Heart left ventricle (tissue), 16 donors: ENCODE measurements at places on chromosomes 1 and 21. TPM values are rescaled to one million over a fixed set of nuclear protein-coding genes. Genes with fewer than 3 reads are reported as not detected.

DNA sequence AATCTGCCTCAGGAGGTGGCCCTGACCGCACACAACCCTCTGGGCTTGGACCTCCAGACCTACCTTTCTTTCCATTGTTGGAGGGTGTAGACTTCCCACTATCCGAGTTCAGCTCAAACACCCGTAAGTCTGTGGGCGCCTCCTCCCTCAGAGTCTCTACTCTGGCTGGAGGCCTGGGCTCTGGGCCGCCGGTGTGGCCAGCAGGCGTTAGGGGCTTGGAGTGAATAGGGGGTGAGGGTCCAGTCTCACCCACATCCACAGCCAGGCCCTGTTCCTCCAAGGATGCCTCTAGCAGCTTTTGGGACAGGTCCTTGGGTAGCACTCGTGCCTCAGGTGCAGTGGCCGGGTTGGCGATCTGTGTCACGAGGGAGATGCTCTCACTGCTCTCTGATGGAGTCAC lies 13.9 kb downstream of the TSSK3 start:
- no peak overlapping the region for H3K27ac ChIP-seq
- H3K4me1 ChIP-seq: no peaks in the 10 kb centered on the region
- H3K27me3 ChIP-seq: no peaks in the 10 kb centered on the region
- DNase-seq: no peak

DNA sequence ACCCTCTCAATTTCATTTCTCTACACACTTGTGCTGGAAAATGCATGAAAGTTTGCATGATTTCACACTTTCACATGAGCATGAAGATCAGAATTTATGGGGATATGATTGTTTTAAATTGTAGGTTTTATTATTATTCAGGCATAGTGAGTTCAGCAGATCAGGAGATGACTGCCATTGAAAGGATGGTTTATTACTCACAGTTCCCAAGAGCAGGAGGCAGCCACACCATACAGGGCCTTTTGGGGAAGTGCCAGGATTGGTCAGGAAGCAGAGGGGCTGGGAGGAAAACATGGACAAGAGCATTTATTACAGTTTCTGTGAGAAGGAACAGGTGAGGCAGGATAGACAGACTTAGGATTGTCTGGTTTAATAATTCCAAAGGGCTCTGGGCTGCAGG lies 114.6 kb upstream of the KCNJ15 start:
- H3K27ac ChIP-seq: no peak overlapping the region
- no peaks in the 10 kb centered on the region for H3K27me3 ChIP-seq
- no peaks in the 10 kb centered on the region for H3K36me3 ChIP-seq
- no peak for DNase-seq
- H3K4me1 ChIP-seq: no peaks in the 10 kb centered on the region

DNA sequence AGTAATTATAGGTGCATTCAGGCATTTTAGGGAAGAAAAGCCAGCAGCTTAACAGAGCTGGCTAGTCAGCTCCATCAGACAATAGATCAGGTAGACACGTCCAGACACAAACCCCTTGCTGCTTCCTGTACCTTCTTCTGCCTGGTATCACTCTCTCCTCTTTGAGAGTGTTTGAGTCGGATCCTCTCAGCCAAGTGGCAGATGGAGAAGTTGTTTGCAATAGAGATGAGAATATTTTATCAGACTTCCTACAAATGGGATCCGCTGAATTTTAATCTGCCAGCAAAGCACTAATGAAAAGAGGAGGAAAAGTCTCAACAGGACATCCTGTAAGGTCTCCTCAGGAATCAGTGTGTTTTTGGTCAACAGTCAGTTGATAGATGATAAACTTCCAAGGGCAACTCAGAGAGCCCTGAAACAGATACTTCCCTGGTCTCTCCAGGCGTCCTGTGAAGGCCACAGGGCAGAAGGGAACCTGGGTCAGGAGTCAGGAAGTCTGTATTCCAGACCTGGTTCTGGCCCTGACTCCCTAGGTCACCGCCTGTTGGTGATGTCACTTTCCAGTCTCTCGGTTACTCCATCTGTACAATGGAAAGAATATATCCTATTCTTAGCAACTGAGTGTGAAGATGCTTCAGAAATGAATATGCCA lies 62.1 kb upstream of the PROX1 start:
- no peaks in the 10 kb centered on the region for H3K27me3 ChIP-seq
- H3K4me3 ChIP-seq: no peak overlapping the region
- H3K36me3 ChIP-seq: no peaks in the 10 kb centered on the region
- no peak for DNase-seq
- H3K27ac ChIP-seq: no peak overlapping the region

GRCh38 chr1:73862355-73862754 lies 335.6 kb downstream of the LRRIQ3 start:
- DNase-seq: no peak
- no peak overlapping the region for H3K27ac ChIP-seq
- no peaks in the 10 kb centered on the region for H3K4me1 ChIP-seq
- H3K27me3 ChIP-seq: no peaks in the 10 kb centered on the region

VAV3 gene
- 0.57 TPM for polyA plus RNA-seq

HSD11B1 gene
- 1.2 TPM for polyA plus RNA-seq

DNA sequence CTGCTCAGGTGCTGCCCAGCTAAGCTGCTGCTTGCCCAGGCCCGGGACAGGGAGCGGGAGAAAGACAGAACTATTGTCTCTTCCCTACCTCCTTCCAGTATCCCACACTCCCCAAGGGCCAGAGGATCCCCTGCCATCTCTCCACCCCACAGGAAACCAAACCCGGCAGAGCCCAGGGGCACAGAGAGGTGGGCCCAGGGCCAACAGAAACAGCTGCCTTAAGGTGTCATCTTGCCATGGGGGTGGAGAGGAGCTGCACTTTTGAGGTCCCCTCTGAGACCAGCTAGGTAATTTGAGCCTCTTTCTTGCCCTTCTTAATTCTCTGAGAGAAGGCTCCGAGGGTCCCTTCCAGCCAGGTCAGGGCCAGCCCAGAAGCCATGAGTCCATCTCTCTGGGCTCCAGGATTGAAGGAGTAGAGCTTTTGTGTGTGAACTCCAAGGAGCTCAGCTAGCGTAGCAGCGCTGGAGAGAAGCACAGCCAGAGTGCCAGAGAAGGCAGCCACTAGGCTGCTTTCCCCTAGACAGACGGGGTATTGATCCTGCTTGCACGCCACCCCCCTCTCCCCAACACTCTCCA lies 9.7 kb upstream of the GPR61 start:
- H3K4me1 ChIP-seq: no peaks in the 10 kb centered on the region
- DNase-seq: no peak
- no peak overlapping the region for H3K4me3 ChIP-seq
- H3K27ac ChIP-seq: no peak overlapping the region

HLX gene
- 3.7 TPM for polyA plus RNA-seq

DNA sequence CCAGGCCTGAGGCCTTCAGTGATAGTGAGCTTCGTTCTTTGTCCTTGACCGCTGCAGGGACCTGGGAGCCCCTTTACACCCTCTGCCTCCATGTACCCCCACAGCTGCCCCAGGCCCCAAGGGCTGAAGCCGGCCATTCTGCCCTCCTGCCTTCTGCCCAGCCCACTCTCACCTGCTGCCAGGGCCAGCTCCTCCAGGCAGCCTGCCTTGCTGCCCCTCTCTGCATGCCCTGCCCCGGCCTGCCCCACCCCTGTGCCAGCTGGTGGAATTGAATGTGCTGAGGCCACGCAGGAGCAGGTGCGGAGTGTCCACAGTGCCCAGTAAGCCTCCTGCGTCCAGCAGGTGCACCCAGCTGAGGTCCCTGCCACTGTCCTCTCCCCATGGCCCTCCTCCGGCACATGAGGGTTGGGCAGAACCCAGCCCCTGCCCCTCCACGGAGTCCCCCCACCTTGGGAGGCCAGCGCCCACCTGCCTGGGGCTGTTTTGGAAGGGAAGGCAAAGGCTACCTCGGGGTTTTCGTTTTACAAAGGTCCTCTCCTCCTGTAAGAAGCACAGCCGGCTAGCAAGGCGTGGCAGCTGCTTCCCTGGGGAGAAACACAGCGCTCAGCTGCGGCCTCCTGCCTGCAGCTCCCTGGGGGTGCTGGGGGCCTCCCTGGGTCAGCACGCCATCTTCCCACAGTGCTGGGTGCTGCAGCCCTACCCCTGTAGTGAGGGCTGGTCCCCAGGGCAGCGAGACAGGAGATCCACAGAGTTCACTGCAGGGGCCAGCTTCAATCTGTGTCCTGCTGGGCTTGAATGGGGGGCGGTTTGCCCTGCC lies 21.0 kb downstream of the MMEL1 start:
- H3K4me3 ChIP-seq: no peak overlapping the region
- peaks cover 4% of the 10 kb centered on the region for H3K4me1 ChIP-seq
- no peak for DNase-seq
- no peaks in the 10 kb centered on the region for H3K36me3 ChIP-seq

DNA sequence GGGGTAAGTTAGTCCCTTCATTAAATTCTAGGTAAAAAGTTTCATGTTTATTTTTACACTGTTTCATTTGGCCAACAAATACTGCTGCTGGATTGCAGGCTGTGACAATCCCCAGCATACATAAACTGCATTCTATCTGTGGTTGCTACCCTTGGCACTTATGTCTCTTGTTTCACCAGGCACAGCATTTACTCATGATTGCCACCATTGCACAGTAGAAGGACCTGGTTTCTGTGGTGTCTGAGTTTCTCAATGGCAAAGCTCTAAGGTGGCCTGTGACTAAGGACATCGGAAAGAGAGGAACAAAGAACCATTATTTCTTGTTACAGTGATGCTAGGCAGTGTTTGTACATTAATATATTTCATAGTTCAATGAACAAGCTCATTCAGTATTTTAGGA lies 878.4 kb upstream of the NEGR1 start:
- H3K36me3 ChIP-seq: no peaks in the 10 kb centered on the region
- H3K4me1 ChIP-seq: no peaks in the 10 kb centered on the region
- no peak overlapping the region for H3K27ac ChIP-seq
- no peak overlapping the region for H3K4me3 ChIP-seq

GRCh38 chr1:100734676-100735075 lies 15.1 kb downstream of the VCAM1 start:
- DNase-seq: no peak
- no peaks in the 10 kb centered on the region for H3K27me3 ChIP-seq
- no peak overlapping the region for H3K27ac ChIP-seq
- H3K36me3 ChIP-seq: peaks cover 28% of the 10 kb centered on the region

DNA sequence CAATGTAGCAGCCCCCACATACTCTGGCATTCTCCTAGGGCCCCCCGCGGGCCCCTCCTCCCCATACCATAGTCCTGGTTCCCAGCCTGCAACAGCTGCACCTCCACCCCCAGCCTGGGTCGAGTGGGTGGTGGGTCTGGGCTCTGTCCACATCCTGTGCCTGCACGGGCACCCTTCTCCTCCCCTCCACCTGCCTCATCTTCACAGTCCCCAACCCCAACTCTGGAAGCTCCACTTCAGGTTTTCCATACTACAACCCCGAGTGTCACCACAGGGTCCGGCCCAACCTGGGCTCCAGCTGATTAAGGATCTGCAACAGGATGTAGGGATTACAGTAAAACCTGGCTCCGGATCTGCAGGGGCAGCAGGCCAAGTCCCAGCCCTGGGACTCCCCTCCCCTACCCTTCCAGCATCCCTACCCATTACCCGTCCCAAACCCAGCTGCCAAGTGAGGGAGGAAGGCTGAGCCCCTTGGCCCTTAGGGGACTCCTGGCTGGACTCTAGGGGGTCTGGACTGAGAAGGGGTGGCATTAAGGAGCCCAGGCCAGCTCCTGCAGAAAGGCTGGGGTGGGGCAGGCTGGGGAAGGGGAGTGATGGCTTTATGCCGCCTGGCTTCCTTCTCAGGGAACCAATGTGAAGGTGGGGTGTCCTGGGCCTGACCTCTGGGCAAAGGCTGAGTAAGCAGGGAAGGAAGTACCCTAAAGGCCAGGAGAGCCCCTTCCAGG lies 116.8 kb downstream of the CASZ1 start:
- H3K27me3 ChIP-seq: no peaks in the 10 kb centered on the region
- H3K27ac ChIP-seq: peak overlapping the region; percentile 92
- H3K36me3 ChIP-seq: no peaks in the 10 kb centered on the region
- peaks cover 88% of the 10 kb centered on the region for H3K4me1 ChIP-seq
- H3K4me3 ChIP-seq: no peak overlapping the region

OR2M3 gene
- polyA plus RNA-seq: not detected

- H3K4me3 ChIP-seq: no peak overlapping the region
- no peaks in the 10 kb centered on the region for H3K4me1 ChIP-seq
- DNase-seq: no peak
- H3K27me3 ChIP-seq: no peaks in the 10 kb centered on the region
- no peak overlapping the region for H3K27ac ChIP-seq
These were observed 26.9 kb downstream of the SPATA46 start for GRCh38 chr1:162349635-162350330.

GRCh38 chr1:1024149-1024770 lies 4.3 kb downstream of the AGRN start:
- no peak overlapping the region for H3K27ac ChIP-seq
- no peaks in the 10 kb centered on the region for H3K27me3 ChIP-seq
- no peak for DNase-seq

DNA sequence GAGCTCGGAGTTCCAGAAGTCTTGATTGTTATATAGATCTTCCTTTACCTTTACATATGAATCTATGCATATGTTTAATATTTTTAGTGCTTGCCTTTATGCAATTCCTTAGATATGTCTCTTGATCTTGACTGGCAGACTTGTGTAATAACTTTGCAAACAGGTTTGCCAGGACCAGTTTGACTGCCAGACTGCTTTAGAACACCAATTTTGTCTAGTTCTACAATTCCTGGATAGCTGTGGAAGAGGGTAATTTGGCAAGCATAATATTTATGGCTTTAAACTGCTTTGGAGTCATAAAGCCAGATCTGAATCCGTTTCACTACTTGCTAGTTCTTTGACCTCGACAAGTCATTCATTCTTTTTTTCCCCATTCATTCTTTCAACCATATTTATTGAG lies 250.0 kb downstream of the FAF1 start:
- H3K27me3 ChIP-seq: no peaks in the 10 kb centered on the region
- no peak overlapping the region for H3K4me3 ChIP-seq
- DNase-seq: no peak
- no peaks in the 10 kb centered on the region for H3K36me3 ChIP-seq

SPRR5 gene
- polyA plus RNA-seq: not detected

DNA sequence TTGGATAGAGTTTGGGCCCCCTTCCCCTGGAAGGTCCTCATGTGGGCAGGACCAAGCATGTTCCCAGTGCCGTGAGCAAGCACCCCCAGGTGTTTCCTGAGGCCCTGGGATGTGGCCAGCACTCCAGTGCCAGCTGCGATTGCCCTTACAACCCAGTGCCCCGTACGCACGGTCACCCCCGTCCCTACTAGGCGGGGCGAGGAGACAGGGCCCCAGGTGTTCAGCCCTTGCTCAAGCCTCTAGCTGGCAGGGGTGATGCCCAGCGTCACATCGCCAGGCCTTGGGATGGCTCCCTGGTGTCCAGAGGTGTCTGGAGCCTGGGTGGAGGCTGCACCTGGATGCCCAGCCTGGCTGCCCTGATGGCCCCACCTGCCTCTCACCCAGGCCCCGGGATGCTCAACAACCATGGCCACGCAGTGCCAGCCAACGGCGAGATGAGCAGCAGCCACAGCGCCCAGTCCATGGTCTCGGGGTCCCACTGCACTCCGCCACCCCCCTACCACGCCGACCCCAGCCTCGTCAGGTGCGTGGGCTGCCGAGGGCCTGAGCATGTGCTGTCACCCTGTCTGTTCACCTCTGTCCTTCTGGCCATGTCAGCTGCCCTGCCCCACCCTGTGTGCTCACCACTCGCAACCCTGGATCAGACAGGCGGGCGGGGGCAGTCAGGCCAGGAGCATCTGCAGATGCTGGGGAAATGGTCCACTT lies 21.6 kb upstream of the CCDC27 start:
- no peaks in the 10 kb centered on the region for H3K36me3 ChIP-seq
- no peak overlapping the region for H3K27ac ChIP-seq
- peaks cover 4% of the 10 kb centered on the region for H3K4me1 ChIP-seq
- peaks cover 5% of the 10 kb centered on the region for H3K27me3 ChIP-seq
- no peak for DNase-seq
- no peak overlapping the region for H3K4me3 ChIP-seq

ITLN2 gene
- polyA plus RNA-seq: 0.15 TPM

PATJ gene
- polyA plus RNA-seq: 6.6 TPM
